ENCODE measurements at places on chromosomes 11 and 22.
A peak's percentile ranks its signal among the peaks of the same experiment; 100 is the strongest.

- no peak for DNase-seq
Measured at GRCh38 chr11:107915229-107915628, 13.0 kb upstream of the RAB39A start.

GRCh38 chr22:35258191-35258988 is 1.1 kb downstream of the HMGXB4 start:
- DNase-seq: no peak

GRCh38 chr11:111793863-111794262 is 27.7 kb upstream of the PPP2R1B start:
- DNase-seq: no peak

DNA sequence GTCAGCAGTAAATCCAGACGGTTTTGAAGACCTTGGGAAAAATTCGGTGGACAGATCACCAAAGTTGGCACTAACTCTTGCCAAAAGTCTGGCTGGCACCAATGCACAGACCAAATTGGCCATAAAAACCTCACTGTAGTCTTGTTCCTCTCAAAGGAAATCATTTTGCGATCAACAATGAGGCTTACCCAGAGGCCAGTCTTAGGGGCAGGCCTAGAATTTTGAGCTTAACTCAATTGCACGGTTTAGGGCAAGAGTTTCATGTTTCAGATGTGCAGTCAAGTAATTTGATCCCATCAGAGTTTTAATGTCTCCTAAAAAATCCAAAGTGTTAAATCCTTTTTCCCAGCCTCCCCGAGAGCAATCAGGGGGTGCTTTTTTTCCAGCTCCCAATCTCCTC is 19.0 kb downstream of the MPPED2 start:
- DNase-seq: no peak

DNA sequence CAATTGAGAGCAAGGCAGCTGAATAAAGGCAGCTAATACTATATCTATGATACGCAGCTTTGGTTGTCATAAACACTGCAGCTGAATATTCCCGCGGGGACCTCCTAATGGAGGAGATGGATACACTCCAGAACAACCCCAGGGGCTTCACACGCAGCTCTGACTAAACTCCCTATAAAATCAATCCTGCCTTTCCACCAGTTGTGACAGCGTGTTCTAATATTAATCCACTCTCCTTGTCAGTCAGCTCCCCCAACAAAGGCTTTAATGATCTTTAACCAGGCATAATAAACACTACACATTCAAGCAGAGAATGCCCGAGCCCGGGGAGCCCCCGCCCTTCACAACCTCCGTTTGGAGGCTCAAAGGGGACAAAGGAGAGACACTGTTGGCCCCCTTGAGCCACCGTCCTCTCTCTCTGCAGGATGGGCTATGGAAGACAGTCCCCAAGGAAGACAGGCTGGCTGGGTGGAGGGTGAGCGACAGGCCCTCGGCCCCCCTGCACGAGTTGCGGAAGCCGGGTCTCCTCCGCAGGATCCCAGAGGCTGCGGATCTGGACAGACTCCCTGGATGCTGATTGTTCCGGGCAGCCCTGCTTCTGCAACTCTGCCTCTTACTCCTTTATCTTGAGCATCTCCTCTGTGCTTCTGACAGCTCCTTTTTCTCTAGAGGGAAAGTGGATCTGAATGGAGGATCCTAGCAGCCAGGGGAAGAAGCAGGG is 565.2 kb downstream of the BUD13 start:
- no peak for DNase-seq

DNA sequence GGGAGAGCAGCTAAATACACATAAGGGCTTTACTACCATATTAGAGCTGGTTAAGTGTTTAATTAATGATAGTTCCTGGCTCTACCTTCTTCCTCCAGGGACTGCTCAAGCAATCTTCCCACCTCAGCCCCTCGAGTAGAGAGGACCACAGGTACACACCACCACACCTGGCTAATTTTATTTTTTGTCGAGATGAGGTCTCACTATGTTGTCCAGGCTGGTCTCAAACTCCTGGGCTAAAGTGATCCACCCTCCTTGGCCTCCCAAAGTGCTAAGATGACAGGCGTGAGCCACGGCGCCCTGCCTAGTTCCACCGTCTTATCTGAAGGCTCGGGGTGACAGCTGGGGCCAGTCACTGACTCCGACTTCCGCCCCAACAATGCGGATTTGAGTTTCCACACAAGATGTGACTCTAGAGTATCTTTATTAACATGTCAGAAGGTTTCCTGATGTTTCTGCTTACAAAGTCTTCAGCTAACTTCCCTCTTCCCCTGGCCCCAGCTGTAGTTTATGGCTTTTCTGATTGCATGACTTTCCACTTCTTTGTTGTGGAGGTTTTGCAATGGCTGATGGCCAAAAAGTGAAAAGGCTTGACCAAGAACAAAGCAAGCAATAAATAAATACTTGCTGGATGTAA is 16.8 kb downstream of the TPST2 start:
- no peak for DNase-seq

GRCh38 chr22:29079218-29079901 is 6.5 kb downstream of the KREMEN1 start:
- DNase-seq: peak; percentile 63

DNA sequence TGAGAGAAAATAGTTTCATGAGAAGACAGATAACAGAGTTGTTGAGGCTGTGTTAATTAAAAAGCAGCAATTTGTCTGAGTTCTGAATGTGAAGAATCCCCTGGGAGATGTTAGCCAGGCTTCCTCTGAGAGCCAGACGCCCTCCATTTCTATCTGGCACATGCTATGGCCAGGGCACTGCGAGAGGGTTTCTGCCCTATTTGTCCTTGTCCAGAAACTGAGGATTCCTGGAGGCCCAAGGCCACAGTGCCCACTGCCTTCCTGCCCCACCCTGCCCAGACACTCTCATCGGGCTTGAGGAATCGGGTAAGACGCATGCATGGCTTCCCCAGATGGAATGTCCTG is 484.6 kb downstream of the OPCML start:
- no peak for DNase-seq
